ENCODE measurements at places on chromosomes 1 and 21. TPM values are rescaled to one million over a fixed set of nuclear protein-coding genes. Genes with fewer than 3 reads are reported as not detected.

JMJD4 gene
- total RNA-seq, result 11.4 TPM

PADI3 gene
- total RNA-seq, result not detected

KLHDC7A gene
- total RNA-seq, result not detected

ANGPTL7 gene
- total RNA-seq, result 4.7 TPM

PYHIN1 gene
- 1.6 TPM for total RNA-seq
